Camera-type eye (tissue), 1 donor: ENCODE measurements at places on chromosomes 2 and 18. TPM values are rescaled to one million over a fixed set of nuclear protein-coding genes. Genes with fewer than 3 reads are reported as not detected.

Gene UGT1A9
- total RNA-seq = not detected

Gene CHRND
- 3.9 TPM for total RNA-seq

Gene MCFD2
- total RNA-seq = 96.5 TPM

Gene TMEM200C
- 3.6 TPM for total RNA-seq

Gene MAP3K19
- total RNA-seq = 0.11 TPM

Gene DPP10
- 22.3 TPM for total RNA-seq

Gene GYPC
- 29.0 TPM for total RNA-seq

Gene IGFBP5
- total RNA-seq = 508 TPM

Gene PLEKHA3
- total RNA-seq = 24.2 TPM

Gene C2orf72
- 4.9 TPM for total RNA-seq

Gene LIMS3
- total RNA-seq = 3.5 TPM

Gene GRB14
- 7.8 TPM for total RNA-seq

Gene GALNT5
- 8.3 TPM for total RNA-seq

Gene USP37
- total RNA-seq = 36.4 TPM

Gene REEP1
- total RNA-seq = 34.9 TPM

Gene FAM161A
- total RNA-seq = 113 TPM

Gene DYNAP
- not detected for total RNA-seq

Gene CCDC74A
- total RNA-seq = 16.5 TPM

Gene POTEJ
- 0.71 TPM for total RNA-seq

Gene ATP8B1
- total RNA-seq = 12.3 TPM

Gene CYRIA
- total RNA-seq = 9.3 TPM

Gene ANO7
- 1.4 TPM for total RNA-seq

Gene COL4A3
- total RNA-seq = 15.6 TPM

Gene NOSTRIN
- total RNA-seq = 8.8 TPM

Gene SERTAD2
- total RNA-seq = 23.8 TPM

Gene MTX2
- 29.2 TPM for total RNA-seq

Gene SERPINB10
- 1.3 TPM for total RNA-seq

Gene CXCR1
- 0.33 TPM for total RNA-seq

Gene AFF3
- 29.7 TPM for total RNA-seq

Gene FAM228B
- 45.6 TPM for total RNA-seq

Gene CTAGE1
- not detected for total RNA-seq

Gene AOX1
- total RNA-seq = 5.7 TPM
